ENCODE measurements at places on chromosomes 16 and 17.
A peak's percentile ranks its signal among the peaks of the same experiment; 100 is the strongest.

- DNase-seq, result no peak
Measured at GRCh38 chr17:9557161-9557755, 18.4 kb downstream of the STX8 start.

DNA sequence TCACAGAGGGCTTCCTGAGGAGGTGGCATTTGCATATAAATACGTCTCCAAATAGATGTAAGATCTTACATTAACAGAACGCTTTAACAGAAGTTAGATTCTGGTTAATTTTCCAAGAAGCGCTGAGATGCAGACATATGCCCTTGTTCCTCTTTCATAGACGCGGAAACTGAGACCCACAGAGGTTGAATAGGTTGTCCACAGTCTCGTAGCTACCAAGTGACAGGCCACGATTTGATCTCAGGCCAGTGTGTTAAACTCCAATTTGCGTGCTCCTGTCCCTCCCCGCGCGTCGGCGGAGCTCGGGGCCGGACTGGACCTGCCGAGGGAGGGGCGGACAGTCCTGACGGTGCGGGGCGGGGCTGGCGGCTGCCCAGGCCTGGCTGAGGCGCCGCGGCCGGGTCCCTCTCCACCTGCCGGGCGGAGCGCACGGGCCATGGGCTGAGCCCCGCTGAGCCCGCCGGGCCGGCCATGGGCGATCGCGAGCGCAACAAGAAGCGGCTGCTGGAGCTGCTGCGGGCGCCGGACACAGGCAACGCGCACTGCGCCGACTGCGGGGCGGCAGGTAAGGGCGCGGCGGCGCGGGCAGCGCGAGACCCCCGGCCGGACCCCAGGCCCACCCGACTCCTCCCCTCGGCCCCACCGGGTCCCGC is at the start of gene ADAP2:
ADAP2 (plus strand) TSS at position 402 of the 653 bp plus-strand sequence; CDS start at position 472, 70 bp downstream.
- DNase-seq, result peak; percentile 25

- no peak for DNase-seq
Measured at GRCh38 chr16:70302745-70303144, 3.8 kb downstream of the DDX19B start.

DNA sequence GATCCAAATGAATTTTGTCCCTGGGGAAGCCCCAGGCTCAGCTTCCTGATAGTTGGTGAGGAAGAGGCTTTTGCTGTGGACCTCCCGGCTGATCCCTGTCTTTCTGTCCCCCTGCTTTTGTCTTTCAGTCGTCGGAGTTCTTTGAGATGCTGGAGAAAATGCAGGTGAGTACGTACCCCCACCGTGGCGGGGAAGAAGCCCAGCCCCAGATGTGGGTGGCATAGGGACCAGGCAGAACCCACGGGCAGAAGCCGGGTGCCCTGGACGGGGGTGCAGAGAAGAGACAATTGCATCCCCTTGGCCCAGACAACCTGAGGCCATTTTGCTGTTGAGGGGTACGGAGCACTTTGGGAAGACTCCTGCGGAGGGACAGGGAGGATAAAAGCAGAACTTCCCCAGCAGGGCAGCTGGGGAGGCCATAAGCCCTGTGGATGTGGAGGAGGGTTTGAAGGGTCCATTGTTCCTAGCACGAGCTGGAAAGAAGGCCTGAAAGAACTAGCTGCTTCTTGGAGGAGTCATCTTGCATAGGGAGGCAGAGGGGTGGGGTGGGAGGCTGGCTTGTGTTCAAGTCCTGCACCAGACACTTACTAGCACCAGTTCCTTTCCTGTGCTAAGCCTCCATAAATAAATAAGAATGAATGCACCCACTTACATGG is 105.6 kb downstream of the OR1D5 start:
- DNase-seq, result no peak

GRCh38 chr17:48970865-48971687 is 2.7 kb upstream of the GIP start:
- no peak for DNase-seq

DNA sequence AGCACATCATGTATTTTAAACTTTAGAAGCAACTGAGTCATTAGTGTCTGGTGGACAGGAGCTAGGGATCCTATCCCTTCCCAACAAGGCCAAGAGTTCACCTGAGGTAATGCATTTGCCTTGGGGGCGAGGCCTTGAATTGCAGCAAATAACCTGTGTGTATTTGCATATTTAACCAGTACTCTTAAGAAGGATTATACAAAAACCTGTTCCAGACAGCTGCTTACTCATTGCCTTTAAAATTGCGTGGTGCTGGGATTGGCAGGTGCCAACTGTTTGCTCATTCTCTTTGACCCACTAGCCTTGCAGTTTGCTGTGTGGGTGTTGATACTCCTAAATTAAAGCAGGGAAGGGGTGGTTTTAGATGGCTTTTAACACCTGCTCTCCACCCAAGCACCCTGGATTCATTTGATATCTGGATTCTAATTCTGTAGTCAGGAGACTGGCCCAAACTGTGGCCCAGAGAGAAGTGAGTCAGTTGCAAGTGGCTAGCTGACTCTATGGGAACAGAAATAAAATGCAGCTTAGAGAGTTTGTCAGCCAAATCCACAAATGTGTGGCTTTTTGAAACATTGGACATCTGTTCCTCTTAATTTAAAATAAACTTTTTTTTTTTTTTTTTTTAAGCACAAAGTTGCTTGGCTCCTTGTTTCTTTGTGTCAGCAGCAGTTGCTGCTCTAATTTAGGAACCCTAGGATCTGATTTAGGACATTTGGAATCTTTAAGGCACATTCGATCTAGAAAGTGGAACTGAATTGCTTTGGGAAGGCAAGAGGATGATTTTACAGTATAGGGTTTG is 46.9 kb downstream of the TUBD1 start:
- DNase-seq, result peak; percentile 68

DNA sequence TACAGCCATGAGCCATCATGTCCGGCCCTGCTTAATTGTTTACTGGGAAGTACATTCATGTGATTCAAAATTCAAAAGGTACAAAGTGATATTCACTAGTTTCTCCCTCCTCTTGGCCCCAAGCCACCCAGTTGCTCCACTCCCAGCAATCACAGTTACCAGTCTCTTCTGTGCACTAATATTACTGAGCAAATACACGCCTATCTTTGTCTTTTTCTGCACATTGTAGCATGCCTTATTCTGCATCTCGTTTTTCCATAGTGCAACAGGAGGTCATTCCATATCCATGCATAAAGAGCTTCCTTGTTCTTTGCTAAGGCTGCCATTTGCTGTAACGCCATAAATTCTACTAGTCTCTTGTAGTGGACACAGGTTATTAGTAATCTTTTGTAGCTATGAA is 2.2 kb upstream of the ALOX15 start:
- DNase-seq, result no peak
